ENCODE measurements at places on chromosomes 7 and 10. TPM values are rescaled to one million over a fixed set of nuclear protein-coding genes. Genes with fewer than 3 reads are reported as not detected.
A peak's percentile ranks its signal among the peaks of the same experiment; 100 is the strongest.

The SRRM3 gene
- polyA plus RNA-seq: not detected

DNA sequence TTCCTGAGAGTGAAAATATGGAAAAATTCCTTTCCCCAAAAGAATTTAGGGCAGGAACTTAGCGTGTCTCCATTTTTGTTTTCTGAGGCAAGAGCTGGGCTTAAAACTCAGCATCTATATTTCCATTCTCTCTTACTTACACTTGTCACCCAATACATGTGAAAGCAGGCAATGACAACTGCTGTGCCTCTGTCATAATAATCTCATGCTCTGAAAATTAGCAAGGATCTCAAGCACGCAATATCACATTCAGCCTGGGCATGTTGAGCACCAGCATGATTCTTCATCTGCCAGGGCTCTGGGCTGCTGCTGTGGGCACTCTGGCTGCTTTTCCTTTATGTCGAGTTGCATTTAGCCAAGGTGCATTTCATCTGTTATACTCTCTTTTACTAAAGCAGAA lies 255.5 kb downstream of the SNX10 start:
- H3K4me1 ChIP-seq: peaks cover 4% of the 10 kb centered on the region
- H3K36me3 ChIP-seq: no peaks in the 10 kb centered on the region
- DNase-seq: no peak
- H3K27me3 ChIP-seq: no peaks in the 10 kb centered on the region
- no peak overlapping the region for H3K27ac ChIP-seq

The FAM25C gene
- not detected for polyA plus RNA-seq

GRCh38 chr7:83148776-83149175 lies 13.9 kb downstream of the PCLO start:
- no peaks in the 10 kb centered on the region for H3K4me1 ChIP-seq
- DNase-seq: no peak
- H3K36me3 ChIP-seq: no peaks in the 10 kb centered on the region

The SLC39A12 gene
- polyA plus RNA-seq: not detected

The CLDN15 gene
- polyA plus RNA-seq: 19.3 TPM

GRCh38 chr10:9602998-9603397 lies 1414.7 kb upstream of the CELF2 start:
- no peak overlapping the region for H3K4me3 ChIP-seq
- no peak for DNase-seq
- no peaks in the 10 kb centered on the region for H3K36me3 ChIP-seq
- no peaks in the 10 kb centered on the region for H3K4me1 ChIP-seq

The SPDYE2B gene
- polyA plus RNA-seq: not detected

- H3K4me3 ChIP-seq: no peak overlapping the region
- peaks cover 44% of the 10 kb centered on the region for H3K4me1 ChIP-seq
- H3K27ac ChIP-seq: peak overlapping the region; percentile 72
- H3K27me3 ChIP-seq: no peaks in the 10 kb centered on the region
- no peaks in the 10 kb centered on the region for H3K36me3 ChIP-seq
These were observed 35.1 kb upstream of the ZNRF2 start for GRCh38 chr7:30249316-30249715.

The SCART1 gene
- polyA plus RNA-seq: not detected

DNA sequence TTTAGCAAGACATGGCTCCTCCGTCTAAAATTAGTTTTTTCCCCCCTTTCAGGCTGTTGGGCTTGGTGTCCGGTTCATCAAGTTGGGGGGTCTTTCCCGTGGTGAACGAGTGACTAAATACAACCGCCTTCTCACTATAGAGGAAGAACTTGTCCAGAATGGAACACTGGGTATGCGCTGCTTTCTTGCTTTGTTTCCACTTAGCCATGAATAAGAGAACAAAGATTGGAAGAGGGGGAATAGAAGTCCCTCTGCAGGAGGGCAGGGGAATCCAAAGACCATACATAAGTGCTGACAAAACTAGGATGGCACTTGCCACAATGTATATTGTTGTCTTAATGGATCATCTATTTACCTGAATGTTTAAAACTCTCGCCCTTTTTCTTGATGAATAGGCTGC lies 30.5 kb downstream of the ENO4 start:
- no peak overlapping the region for H3K4me3 ChIP-seq
- no peak overlapping the region for H3K27ac ChIP-seq
- H3K4me1 ChIP-seq: no peaks in the 10 kb centered on the region
- peaks cover 5% of the 10 kb centered on the region for H3K27me3 ChIP-seq
- H3K36me3 ChIP-seq: peaks cover 14% of the 10 kb centered on the region
- DNase-seq: no peak

- no peak overlapping the region for H3K27ac ChIP-seq
- no peak for DNase-seq
- H3K4me3 ChIP-seq: no peak overlapping the region
- no peaks in the 10 kb centered on the region for H3K36me3 ChIP-seq
- H3K4me1 ChIP-seq: peaks cover 5% of the 10 kb centered on the region
These were observed 12.7 kb upstream of the VDAC2 start for GRCh38 chr10:75197906-75198305.

DNA sequence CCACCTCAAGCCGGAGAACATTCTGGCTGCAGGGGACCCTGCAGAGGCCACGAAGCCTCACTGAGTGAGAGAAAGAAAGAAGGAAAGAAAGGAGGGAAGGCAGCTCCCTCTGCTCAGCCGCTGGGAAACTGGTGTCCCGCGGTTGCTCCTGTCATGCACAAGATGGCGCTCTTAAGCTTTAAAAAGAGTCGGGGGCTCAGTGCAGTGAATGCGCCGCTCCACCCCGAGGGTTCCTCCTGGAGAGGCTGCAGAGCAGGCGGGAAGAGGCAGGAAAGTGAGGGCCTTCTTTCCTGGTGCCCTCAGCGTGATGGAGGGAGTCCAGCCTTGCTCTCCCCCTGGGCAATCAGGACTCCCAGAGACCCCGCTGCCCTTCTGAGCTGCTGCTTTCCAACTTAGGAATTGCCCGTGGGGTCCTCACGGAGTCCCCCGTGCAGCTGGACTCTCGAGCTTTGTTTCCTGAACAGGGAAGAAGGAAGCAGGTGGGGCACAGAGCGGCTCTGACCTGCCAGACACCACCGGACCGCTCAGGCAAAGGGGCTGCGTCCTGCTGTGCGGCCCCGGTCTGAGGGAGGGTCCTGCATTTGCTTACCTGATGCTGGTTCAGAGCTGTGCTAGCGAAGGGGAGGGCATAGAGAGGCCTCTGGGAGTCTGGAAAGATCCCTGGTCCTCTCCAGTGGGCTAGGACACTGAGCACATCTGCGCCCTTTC lies 141.9 kb upstream of the MKI67 start:
- no peaks in the 10 kb centered on the region for H3K36me3 ChIP-seq
- no peak overlapping the region for H3K27ac ChIP-seq
- no peak for DNase-seq
- H3K27me3 ChIP-seq: peaks cover 35% of the 10 kb centered on the region

The PTPN12 gene
- polyA plus RNA-seq: 36.7 TPM

- H3K36me3 ChIP-seq: peaks cover 44% of the 10 kb centered on the region
- H3K27ac ChIP-seq: no peak overlapping the region
- no peak for DNase-seq
These were observed 5.2 kb downstream of the IFIT5 start for GRCh38 chr10:89419548-89419947.

GRCh38 chr10:86105640-86106039 lies 261.0 kb downstream of the GRID1 start:
- no peaks in the 10 kb centered on the region for H3K36me3 ChIP-seq
- no peak for DNase-seq
- no peak overlapping the region for H3K4me3 ChIP-seq
- no peak overlapping the region for H3K27ac ChIP-seq
- no peaks in the 10 kb centered on the region for H3K27me3 ChIP-seq

The CLCN1 gene
- 0.76 TPM for polyA plus RNA-seq

GRCh38 chr10:125248489-125248888 lies 88.1 kb upstream of the CTBP2 start:
- no peaks in the 10 kb centered on the region for H3K4me1 ChIP-seq
- DNase-seq: no peak
- no peaks in the 10 kb centered on the region for H3K36me3 ChIP-seq
- H3K4me3 ChIP-seq: no peak overlapping the region
- H3K27ac ChIP-seq: no peak overlapping the region
- no peaks in the 10 kb centered on the region for H3K27me3 ChIP-seq

- H3K4me1 ChIP-seq: no peaks in the 10 kb centered on the region
These were observed 451.3 kb downstream of the GPAM start for GRCh38 chr10:111732166-111732785.

DNA sequence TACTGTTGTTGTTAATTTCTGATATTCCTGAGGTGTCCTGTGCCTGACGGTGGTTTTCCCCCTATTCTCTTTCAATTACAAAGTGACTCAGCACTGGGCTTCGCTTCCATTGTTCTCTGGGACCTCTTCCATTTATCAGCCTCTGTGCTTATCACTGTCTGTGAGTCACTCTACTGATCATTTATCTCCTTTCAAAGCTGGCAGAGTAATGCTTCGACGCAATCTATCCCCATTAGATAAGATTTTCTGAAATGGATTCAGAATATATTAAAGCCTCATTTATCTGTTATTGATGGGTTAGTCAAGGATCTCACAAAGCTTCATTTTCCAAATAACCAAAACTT lies 679.2 kb downstream of the SDK1 start:
- H3K4me1 ChIP-seq: no peaks in the 10 kb centered on the region
- H3K27me3 ChIP-seq: no peaks in the 10 kb centered on the region
- no peaks in the 10 kb centered on the region for H3K36me3 ChIP-seq
- no peak overlapping the region for H3K27ac ChIP-seq
- no peak for DNase-seq

DNA sequence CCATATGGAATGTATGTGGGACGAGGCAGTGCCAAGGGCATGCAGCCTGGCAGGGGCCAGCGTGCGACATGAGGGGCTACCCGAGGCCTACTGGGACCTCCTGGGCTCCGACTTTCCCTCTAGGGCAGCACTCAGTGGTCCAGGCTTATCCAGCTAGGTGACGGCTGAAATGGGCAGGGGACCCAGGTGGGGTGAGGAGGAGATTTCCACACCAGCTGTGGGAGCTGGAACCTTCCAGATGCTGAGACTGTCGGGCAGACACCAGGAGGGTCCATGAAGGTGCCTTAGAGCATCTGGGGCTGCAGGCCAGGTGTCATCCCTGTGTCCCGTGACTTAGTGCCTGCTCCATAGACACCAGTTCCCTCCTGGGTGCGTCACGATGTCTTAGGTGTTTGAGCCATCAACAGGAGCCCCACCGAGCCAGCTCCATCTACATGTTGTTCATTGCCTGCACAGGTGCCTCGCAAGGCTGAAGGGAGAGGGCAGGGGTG lies 13.4 kb downstream of the ZNF316 start:
- H3K4me1 ChIP-seq: no peaks in the 10 kb centered on the region
- no peaks in the 10 kb centered on the region for H3K27me3 ChIP-seq
- no peak overlapping the region for H3K4me3 ChIP-seq
- peaks cover 75% of the 10 kb centered on the region for H3K36me3 ChIP-seq

- DNase-seq: no peak
- H3K27ac ChIP-seq: peak overlapping the region; percentile 92
- peak overlapping the region; percentile 98 for H3K4me3 ChIP-seq
These were observed 2.5 kb upstream of the TNRC18 start for GRCh38 chr7:5426226-5426475.

DNA sequence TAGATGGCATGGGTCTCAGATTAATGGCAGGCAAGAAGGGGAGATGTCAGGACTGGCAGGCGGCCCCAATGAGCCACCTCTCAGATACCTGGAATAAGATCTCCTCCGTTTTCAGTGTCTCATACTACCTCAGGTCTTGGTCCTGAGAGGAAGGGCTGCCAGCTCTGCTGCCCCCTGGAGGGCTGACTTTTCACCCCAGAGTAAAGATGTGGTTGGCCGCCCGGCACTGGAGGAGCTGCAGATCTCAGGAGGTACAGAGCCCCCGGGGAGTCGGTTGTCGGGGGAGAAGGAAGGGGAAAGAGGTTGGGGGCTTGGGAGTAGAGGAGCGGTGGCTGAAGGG lies 642 bp upstream of the COL13A1 start:
- H3K36me3 ChIP-seq: no peaks in the 10 kb centered on the region
- H3K27ac ChIP-seq: no peak overlapping the region
- no peak overlapping the region for H3K4me3 ChIP-seq
- DNase-seq: no peak

DNA sequence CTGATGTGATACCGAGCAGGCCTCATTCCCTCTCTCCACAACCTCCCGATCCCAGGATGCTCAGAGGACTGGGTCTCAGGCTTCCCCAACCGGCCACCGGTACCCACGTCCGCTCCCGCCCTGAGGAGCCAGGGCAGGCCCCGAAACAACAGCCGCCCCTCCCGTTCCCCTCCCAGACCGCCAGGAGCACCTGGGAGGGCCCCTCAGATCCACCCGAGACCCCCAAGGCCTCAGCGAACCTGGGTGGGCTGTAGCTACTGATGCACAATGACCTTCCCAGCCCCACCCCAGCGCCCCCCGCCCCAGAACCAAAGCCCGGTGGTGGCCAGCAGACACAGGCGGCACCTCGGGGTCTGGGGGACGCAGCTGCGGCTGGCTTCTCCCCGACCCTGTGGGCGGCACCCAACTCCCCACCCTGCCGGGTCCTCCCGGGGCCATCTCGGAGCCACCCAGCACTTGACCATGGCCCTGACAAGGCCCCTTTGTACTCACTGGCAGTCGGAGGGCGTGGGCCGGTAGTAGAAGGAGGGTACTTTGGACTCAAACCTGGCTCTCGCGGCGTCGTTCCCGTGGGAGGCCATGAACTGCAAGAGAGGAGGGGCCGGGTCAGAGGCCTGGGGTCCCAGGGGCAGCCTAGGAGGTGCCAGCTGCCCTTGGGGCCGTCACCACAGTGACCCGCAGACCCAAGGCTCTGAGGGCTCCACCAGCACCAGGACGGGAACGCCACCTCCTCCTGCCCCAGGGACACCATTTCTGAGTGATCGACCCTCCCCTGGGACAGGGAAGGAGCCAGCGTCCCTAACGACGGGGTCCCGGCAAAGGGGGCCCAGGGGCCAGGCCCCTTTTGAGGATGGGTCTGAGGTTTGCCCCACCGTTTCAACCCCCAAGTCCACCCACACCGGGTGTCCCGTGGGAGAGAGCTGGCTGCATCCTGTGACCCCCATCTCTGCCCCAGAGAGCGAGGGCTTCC lies 28.1 kb downstream of the ADAP1 start:
- peaks cover 100% of the 10 kb centered on the region for H3K4me1 ChIP-seq
- no peak for DNase-seq
- H3K27me3 ChIP-seq: no peaks in the 10 kb centered on the region
- H3K27ac ChIP-seq: peak overlapping the region; percentile 100
- H3K36me3 ChIP-seq: peaks cover 10% of the 10 kb centered on the region

GRCh38 chr7:44609829-44610228 lies 3.4 kb downstream of the OGDH start:
- no peaks in the 10 kb centered on the region for H3K36me3 ChIP-seq
- no peaks in the 10 kb centered on the region for H3K27me3 ChIP-seq
- no peak overlapping the region for H3K27ac ChIP-seq
- DNase-seq: no peak

DNA sequence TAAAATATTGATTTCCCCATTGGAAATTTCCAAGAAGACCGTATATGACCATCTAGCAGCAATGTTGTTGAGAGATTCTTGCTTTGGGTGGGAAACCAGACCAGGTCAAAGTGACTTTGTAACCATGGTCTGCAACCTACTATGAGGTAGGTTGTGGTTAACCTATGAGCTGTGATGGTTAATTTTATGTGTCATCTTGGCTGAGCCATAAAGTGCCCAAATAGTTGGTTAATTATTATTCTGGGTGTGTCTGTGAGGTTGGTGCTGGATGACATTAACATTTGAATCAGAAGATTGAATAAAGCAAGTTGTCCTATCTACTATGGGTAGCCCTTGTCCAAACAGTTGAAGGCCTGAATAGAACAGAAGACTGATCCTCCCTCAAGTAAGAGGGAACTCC lies 18.3 kb upstream of the RALA start:
- no peak for DNase-seq
- peaks cover 11% of the 10 kb centered on the region for H3K27me3 ChIP-seq
- no peak overlapping the region for H3K27ac ChIP-seq
- H3K4me1 ChIP-seq: peaks cover 8% of the 10 kb centered on the region
- no peak overlapping the region for H3K4me3 ChIP-seq

- no peak for DNase-seq
- no peaks in the 10 kb centered on the region for H3K4me1 ChIP-seq
- no peaks in the 10 kb centered on the region for H3K27me3 ChIP-seq
- no peaks in the 10 kb centered on the region for H3K36me3 ChIP-seq
These were observed 207.9 kb downstream of the CACNA2D1 start for GRCh38 chr7:82235713-82236112.

Measured in CD14-positive monocyte (primary cell).